CD4-positive, alpha-beta T cell treated with Interleukin-15 for 4 hours (primary cell): ENCODE measurements at places on chromosomes 5 and 9.

- DNase-seq = no peak
Measured at GRCh38 chr9:135065151-135065550, 22.3 kb upstream of the OLFM1 start.

- DNase-seq = no peak
Measured at GRCh38 chr9:16076511-16076910, 523.7 kb downstream of the CCDC171 start.

GRCh38 chr5:60355181-60355580, 344.8 kb downstream of the DEPDC1B start:
- DNase-seq = no peak

DNA sequence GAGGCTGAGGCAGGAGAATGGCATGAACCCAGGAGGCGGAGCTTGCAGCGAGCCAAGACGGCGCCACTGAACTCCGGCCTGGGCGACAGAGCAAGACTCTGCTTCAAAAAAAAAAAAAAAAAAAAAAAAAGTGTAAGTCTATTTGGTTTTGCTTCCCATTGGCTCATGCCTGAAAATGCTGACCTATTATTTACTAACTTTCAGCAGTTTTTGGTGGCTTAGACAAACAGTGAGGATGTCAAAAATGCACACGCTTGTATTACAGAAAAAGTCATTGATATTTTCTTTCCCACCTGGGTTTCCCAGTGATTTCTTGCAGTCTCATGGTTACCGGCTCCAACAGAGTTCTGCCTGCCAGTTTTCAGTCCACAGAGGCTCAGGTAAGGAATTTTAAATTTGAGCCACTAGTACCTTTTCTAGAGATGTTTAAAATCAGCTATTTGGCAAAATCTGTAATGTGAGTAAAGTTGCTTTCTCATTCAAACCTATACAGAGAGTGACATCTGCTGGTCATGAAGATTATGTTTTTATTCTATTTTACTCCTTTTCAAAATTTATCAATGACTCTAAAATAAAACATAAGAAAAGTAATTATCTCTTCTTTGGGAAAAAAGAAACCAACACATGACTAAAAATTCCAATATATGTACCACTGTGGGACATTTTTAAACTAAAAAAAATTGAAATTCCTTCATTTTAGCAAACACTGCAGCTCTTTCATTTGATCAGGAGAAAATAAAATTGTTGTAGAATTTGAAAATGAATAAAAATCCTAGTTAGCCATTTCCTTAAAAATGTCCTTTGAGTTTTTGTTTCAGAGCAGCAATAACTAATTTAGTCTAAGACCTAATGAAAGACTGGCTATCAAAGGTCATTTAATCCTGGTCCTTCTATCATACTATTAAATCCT, 8.8 kb downstream of the FAM200C start:
- no peak for DNase-seq

- no peak for DNase-seq
Measured at GRCh38 chr9:35606138-35606504, 1.1 kb downstream of the TESK1 start.

- no peak for DNase-seq
Measured at GRCh38 chr5:16757146-16757545, 140.3 kb upstream of the RETREG1 start.

DNA sequence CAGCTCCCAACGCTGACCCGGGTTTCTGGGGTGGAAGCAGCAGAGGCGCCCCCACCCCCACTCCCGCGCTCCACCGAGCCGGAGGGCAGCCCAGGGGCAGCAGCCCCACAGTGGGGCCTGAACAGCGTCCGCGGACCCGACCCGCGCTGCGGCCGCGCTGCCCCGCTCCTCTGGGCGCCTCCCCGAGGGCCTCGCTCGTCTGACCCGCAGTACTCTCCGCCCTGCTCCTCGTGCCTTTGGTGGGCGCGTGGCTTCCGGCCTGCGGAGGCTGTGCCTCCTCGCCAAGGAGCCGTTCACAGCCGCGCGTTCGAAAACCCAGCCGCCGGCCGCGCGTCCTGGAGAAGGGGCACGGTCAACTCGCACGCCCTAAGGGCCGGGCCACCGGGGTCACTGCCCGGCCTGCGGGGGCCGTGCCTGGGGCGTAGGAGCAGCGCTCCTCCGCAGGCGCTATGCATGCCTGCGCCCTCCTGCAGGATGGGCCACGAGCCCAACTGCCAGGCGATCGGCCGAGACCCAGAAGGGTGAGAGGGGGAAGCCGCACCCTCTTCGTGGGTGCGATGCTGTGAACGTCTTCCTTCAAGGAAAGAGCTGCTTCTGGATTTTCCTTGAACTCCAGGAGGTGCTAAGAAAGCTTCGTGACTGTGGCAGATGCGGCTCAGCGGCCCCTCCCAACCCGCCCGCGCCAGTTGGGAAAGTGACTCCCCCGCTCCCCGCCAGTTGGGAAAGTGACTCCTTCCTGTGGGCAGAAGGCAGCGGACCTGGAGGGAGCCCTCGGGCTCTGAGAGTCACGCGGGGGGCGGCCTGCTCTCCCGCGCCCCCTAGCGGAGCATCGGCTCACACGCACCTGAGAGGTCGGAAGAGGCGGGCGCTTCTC, 82.7 kb downstream of the HSD17B3 start:
- peak; percentile 33 for DNase-seq

GRCh38 chr9:89659891-89660685, 55.3 kb downstream of the GADD45G start:
- no peak for DNase-seq

GRCh38 chr5:88736494-88736893, 146.5 kb downstream of the MEF2C start:
- no peak for DNase-seq

DNA sequence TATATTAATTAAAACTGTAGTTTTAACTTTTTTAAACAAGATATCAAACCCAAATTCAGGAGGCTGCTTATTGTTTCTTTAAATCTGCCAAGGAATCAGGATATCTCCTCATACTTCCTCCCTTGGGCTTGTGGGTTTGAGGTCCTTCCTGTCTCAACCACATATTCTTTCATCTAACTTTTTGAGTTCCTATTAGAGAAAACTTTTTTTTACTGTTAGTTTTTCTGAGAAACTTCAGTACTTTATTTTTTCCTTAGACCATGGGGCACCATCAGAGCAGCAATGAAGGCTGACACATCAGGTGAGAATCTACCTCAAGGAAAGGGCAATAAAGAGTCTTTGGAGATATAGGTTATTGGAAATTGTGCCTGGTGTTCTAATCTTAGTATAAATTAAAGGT, 56.7 kb downstream of the TSSK1B start:
- peak; percentile 40 for DNase-seq

GRCh38 chr5:134525683-134526482, 413 bp downstream of the JADE2 start:
- peak; percentile 76 for DNase-seq

GRCh38 chr9:120490888-120491595, 88.9 kb downstream of the CDK5RAP2 start:
- DNase-seq = no peak

DNA sequence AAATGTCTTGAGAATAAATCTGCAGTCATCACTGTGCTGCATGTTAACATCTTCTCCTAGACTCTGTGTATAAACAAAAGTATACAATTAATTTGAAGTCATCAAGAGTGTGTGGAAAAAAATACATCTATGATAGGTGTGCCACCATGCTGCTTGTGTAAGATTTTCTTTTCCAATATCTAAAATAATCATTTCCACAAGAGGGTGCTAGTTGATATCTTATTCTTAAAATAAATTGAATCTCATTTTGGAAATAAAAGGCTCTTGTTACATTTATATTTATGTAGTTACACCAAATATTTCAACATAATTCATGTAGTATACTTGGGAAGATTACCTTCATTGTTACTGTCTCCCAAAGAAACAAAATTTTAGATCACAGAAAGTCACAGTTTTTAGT, 14.1 kb upstream of the MOCS2 start:
- no peak for DNase-seq

DNA sequence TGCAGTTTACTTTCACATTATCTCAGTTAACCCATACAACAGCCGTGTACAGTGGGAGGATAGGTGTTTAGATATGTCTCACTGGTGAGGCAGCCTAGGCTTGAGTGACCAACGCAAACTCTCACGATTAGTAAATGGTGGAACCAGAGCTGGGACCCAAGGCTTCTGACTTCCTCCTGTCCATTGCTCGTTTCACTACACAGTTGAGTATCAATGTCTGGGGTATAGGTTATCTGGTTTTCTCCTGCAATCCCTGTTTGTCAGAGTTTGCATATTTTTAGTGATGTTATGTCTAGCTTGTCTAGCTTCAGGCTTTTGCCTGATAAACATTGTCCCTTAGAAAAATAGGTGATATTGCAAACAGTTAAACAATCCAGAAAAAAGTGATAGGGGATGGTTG, 62.6 kb downstream of the NUP214 start:
- no peak for DNase-seq

DNA sequence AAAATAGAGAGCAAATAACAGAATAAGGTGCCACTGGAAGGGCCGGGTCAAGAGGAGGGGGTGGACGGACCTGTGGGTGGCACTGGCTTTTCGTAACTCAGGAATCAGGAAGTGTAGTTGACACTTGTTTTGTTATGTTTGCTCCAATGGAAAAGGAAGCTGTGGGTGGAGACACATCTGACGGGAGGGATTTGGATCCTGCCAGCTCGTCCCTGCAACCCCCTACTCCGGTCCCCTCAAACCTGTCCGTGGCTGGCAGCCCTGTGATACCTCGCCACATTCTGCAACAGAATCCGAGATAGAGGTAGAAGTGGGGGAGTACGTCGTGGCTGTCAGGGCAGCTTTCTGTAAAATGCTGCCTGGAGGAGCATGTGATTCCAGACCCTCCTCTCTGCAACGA, 104.2 kb upstream of the IER5L start:
- no peak for DNase-seq

GRCh38 chr9:120107138-120107537, 472.8 kb downstream of the CDK5RAP2 start:
- DNase-seq = no peak

GRCh38 chr5:153447534-153447933, 42.9 kb upstream of the GRIA1 start:
- DNase-seq = no peak

DNA sequence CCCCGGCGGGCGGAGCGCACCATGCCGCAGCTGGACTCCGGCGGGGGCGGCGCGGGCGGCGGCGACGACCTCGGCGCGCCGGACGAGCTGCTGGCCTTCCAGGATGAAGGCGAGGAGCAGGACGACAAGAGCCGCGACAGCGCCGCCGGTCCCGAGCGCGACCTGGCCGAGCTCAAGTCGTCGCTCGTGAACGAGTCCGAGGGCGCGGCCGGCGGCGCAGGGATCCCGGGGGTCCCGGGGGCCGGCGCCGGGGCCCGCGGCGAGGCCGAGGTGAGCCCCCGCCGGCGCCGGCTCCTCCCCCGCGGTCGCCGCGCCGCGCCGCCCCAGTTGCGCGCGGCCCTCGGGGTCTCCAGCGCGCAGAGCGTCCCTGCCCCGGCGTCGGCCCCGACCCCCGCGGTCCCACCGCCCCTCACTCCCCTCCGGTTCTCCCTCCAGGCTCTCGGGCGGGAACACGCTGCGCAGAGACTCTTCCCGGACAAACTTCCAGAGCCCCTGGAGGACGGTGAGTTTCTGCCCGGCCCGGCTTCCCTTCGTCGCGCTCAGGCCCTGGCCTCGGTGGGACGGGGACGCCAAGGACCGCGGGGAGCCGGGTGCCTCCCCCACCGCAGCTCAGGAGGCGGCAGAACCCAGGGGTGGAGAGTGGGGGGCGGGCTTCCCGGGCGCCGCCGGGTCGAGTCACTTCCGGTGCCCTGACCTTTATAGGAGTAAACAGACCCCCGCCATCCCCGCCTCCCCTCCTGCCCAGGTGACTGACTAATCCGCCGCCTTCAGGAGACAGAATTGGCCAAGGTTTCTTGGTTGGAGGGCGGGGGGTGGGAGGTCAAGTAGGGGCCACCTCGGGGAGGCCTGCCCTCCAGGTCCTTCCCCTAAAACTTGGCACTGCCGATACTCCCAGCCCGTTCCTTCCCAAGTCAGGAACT, 665 bp downstream of the TCF7 start:
- DNase-seq = peak; percentile 86

GRCh38 chr9:5052838-5053237, 67.8 kb downstream of the JAK2 start:
- no peak for DNase-seq

DNA sequence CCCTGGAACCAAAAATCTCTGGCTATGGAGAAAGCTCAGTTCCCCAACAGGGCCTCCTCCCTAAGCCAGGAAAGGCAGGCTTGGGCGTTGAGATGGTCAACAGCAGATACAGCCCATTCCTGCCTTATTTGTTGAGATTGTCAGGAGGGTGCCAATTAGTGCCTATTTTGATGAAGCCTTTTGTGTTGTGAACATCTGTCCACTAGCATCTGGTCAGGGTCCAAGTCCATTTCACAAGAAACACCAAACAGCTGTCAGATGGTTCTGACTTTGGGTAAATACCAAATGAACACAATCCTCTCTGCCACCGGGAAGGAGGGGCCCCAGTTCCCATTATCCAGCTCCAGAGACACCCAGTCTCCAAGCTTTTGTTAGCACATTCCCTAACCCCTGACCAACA, 19.9 kb downstream of the SEMA6A start:
- no peak for DNase-seq

- DNase-seq = no peak
Measured at GRCh38 chr5:76861612-76862011, 11.8 kb downstream of the S100Z start.

GRCh38 chr5:44637916-44638869, 170.6 kb upstream of the MRPS30 start:
- no peak for DNase-seq

- DNase-seq = no peak
Measured at GRCh38 chr5:4082966-4083564, 487.4 kb downstream of the IRX1 start.

DNA sequence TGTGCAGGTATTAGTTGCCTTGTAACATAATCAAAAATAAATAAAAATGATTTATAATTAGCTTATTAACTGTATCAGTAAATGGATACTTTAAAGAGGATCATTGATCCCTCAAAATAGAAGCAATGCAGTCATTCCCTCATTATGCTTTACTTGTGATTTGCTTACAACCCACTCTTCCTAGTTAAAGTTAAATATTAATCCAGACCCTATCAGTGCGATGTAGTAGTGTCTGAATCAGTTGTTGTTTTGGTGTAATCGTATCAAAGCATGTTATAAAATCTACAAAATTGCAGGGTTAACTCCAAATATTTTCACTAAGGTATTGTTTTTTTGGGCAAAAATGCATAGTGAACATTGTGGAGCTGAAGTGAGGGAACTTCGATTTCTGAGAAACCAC, 17.6 kb downstream of the TENT4A start:
- DNase-seq = no peak

GRCh38 chr5:109143031-109143430, 266.7 kb downstream of the PJA2 start:
- DNase-seq = no peak

- DNase-seq = no peak
Measured at GRCh38 chr5:69293882-69294281, 38.7 kb downstream of the CCDC125 start.

- no peak for DNase-seq
Measured at GRCh38 chr5:6728011-6728794, 15.0 kb downstream of the TENT4A start.

DNA sequence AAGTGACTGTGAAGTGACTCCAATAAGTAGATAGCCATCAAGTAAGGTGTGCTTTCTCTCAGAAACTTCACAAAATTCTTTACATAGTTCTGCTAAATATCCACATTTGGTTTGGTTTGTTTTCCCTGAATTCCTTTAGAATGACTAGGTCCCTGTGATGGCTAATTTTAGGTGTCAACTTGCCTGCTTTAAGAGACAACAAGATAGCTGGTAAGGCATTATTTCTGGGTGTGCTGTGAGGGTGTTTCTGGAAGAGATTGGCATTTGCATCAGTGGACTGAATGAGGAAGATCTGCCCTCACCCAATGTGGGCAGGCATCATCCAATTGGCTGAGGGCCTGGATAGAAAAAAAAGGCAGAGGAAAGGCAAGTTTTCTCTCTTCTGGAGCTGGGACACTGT, 8.3 kb upstream of the PTBP3 start:
- no peak for DNase-seq

- DNase-seq = no peak
Measured at GRCh38 chr5:178355671-178356070, 123.1 kb upstream of the PHYKPL start.
